Nucleus accumbens (tissue), 56 donors: ENCODE measurements at places on chromosomes 4 and X.

- no peak for DNase-seq
Observed at GRCh38 chr4:74013264-74013663, 14.8 kb upstream of the CXCL5 start.

DNA sequence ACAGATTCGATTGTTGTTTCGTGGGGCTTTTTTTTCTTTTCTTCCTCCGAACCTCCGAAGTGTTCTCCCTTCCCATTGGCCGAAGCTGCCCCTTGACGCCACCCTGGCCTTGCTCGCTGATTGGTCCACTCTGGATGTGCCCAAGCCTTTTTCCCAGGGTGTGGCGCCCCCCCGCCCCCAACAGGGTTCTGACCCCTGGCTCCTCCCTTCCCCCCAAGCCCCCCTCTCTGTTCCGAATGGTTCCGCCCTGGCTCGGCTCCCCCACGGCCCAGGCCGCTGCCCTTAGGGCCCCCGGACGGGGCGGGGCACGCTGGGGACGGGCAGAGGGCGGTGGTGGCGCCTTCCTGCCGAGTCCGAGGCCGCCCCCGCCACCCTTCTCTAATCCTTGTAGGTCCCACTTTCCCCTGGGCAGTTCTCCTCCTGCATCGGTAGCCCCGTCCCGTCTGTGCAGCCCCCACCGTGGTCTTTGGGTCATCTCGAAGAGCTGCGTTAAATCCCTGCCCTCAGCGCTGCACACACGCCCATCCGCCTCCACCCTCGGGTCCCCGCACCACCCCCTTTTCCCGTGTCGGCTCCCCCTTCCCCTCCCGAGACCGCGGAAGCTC is 25.5 kb downstream of the UTP14A start:
- DNase-seq = peak; percentile 73

DNA sequence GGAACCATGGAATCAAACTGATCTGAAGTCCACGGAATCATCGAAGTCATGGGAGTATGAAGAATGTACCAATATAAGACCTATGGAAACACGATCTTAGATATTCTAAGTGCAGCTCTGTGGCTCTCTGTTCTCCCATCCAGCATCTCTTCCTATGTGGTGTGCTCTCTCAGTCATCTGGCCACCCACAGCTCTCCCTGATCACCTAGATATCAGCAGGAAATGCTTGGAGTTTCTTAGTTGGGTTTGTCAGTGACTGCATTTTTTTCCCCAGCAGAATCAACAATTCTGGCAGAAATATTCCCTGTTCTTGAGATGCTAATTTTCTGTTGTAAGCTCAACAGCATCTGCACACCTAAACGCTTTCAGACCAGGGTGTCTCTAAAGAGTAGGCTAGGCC is 94.1 kb downstream of the GC start:
- no peak for DNase-seq

DNA sequence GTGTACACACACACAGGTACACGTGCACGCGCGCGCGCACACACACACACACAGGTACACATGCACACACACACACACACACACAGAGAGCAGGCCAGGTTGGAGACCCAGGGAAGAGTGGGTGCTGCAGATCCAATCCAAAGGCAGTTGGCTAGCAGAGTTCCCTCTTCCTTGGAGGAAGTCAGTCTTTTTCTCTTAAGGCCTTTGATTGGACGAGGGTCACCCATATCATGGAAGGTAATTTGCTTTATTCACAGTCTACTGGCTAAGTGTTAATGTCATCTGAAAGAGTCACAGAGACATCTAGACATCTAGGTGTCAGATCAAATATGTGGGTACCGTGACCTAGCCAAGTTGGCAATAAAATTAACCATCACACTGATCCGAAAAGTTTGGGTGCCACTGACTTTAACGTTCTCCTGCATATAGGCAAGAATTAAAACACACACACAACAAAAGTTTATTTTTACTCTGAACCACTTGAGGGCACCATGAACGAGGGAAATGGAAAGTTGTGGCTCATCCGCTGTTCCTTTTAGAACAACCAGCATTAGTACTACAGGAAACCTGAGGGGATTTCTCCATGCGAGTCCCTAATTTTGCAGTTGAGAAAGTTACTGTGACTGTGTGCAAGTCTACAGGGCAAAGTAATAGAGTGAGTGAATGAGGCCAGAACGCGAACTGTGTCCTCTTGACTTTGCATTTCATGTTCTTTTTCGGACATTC is 66.0 kb upstream of the STOX2 start:
- no peak for DNase-seq

DNA sequence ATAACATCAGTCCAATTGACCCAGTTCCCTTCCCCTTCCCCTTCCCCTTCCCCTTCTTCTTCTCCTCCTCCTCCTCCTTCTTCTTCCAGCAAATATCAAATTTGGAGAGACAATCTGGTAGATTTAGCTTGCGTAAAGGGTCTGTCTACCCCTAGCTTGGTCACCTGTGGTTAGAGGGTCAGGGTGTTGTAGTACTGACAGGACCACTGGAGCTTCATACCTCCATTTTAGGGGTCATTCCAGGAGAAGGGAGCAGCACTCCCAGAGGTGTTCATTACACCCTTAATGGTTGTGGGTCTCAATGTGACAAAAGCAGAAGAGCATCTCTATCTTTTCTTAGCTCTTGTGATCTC is 3.7 kb upstream of the FGB start:
- no peak for DNase-seq

DNA sequence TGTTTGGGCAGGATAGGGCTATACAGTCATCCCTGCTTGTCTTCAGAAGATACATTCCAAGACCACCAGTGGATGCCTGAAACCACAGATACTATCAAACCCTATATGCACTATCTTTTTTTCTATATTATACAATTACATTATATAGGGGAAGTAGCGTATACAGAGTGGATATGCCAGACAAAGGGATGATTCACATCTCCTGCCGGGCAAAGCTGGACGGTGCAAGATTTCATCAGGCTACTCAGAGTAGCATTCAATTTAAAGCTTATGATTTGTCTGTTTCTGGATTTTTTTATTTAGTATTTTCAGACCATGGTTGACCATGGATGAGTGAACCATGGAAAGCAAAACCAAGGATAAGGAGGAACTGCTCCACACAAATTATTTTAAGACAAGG is 7.0 kb upstream of the AMTN start:
- no peak for DNase-seq

DNA sequence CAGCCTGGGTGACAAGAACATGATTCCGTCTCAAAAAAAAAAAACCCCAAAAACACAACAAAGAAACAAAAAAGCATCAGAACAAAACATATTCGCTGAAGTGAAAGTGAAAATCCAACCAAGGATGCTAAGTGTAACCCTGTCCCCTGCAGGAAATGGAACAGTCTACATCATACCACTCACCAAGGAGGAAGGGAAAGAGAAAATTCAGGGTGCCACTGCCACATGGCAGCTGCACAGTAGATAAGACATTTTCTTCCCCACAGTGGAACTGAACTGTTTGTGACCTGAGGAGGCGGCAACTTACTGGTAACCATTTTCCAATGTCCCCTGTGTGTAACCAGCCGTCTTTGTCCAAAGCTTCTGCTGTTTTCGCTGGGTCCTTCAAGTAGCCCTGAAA is 28.2 kb upstream of the CENPU start:
- no peak for DNase-seq

- no peak for DNase-seq
Observed at GRCh38 chr4:78622253-78622979, 70.8 kb downstream of the ANXA3 start.

DNA sequence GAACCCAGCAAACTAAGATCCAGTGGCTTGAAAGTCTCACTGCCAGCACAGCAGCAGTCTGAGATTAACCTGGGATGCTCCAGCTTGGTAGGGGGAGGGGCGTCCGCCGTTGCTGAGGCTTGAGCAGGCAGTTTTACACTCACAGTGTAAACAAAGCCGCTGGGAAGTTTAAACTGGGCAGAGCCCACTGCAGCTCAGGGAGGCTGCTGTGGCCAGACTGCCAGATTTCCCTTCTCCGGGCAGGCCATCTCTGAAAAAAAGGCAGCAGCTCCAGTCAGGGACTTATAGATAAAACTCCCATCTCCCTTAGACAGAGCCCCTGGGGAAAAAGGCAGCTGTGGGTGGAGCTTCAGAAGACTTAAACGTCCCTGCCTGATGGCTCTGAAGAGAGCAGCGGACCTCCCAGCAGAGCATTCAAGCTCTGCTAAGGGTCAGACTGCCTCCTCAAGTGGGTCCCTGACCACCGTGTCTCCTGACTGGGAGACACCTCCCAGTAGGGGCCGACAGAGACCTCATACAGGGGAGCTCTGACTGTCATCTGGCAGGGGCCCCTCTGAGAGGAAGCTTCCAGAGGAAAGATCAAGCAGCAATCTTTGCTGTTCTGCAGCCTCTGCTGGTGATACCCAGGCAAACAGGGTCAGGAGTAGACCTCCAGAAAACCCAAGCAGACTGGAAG is 45.1 kb upstream of the CDX4 start:
- DNase-seq = no peak

GRCh38 chr4:96497621-96498020 is 657.7 kb downstream of the PDHA2 start:
- DNase-seq = no peak

GRCh38 chr4:180169394-180169793 is 2073.8 kb upstream of the TENM3 start:
- no peak for DNase-seq

GRCh38 chr4:8129136-8129535 is 29.5 kb downstream of the ABLIM2 start:
- DNase-seq = peak; percentile 33

GRCh38 chr4:185879666-185880312 is 67.8 kb upstream of the SORBS2 start:
- DNase-seq = no peak

DNA sequence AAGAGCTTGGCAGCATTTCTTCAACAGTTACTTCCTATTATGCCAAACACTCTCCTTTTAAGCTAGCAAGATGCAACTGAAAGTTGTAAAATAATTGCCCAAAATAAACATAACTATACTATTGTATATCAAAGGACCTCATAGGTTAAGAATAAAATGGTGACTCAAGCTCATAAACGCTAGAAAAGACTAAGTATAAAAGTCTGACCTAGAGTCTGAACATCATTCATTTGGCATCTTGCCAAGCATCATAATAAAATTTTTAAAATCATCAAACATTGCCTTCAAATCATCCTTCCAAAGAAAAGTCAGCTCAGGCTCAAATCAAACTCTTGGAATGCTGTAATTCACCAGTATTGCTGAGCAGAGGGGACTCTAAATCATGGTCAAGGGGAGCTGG is 281.2 kb downstream of the QDPR start:
- no peak for DNase-seq

- no peak for DNase-seq
Observed at GRCh38 chr4:145842224-145842887, 96.3 kb downstream of the ZNF827 start.

DNA sequence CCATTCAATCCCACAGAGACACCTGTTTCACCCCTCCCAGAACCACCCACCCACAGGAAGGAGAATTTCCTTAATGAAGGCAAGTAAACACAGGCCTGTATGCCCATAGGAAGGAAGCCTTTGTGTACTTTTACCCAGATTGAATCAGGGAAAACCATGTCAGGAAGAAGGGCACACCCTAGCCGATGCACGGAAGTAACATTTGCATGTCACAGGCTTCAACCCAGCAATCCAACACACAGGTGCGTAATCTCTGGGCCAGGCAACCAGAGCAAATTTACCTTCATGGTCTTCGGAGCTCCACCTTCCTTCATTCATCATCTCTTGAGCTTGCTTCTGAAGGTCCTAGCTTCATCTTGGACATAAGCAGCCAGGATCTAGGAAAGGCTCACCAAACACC is 206.3 kb downstream of the SHROOM3 start:
- DNase-seq = no peak
